Sigmoid colon (tissue), 7 donors: ENCODE measurements at places on chromosomes 3 and 15. TPM values are rescaled to one million over a fixed set of nuclear protein-coding genes. Genes with fewer than 3 reads are reported as not detected.
A peak's percentile ranks its signal among the peaks of the same experiment; 100 is the strongest.

- no peaks in the 10 kb centered on the region for H3K4me1 ChIP-seq
- no peaks in the 10 kb centered on the region for H3K27me3 ChIP-seq
- DNase-seq: no peak
- no peak overlapping the region for H3K4me3 ChIP-seq
These were observed 13.6 kb downstream of the WNT7A start for GRCh38 chr3:13866041-13866965.

DNA sequence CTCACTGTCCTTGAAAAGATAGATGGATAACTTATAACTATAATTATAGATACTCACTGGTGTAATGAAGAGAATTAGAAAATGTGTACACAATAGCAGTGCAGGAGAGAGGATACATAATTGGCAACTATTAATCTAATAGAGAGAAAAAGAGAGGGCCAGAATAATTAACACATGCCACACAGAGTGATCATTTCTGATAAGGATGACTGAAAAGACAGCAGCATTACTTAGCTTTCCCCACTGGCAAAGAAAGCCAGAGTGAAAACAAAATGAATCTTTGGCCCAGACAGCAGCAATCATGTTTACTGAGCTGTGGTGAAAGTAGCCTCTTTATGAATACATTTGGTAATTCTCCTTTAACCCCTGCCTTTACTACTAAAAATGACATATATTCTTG, 493.3 kb upstream of the ROBO1 start:
- no peak overlapping the region for H3K27ac ChIP-seq
- H3K36me3 ChIP-seq: no peaks in the 10 kb centered on the region
- H3K27me3 ChIP-seq: no peaks in the 10 kb centered on the region
- DNase-seq: no peak
- no peak overlapping the region for H3K4me3 ChIP-seq

DNA sequence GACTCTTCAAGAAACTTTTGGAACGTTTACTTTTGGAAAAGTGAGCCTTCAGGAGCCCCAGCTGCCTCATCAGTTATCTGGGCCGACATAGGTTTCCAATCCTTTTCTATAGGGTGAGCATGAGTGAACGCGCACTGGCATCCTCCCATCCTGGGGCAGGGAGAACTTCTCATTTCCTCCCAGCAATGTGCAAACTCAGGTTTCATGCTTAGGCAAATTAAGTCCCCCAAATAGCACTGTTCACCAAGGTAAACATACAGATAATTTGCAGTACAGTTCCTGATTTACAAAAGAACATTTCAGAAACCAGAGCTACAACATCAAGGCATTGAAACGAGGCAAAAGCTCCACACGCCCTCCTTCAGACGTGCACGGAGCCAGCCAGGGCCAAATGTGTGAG, 333.5 kb upstream of the NR2E3 start:
- H3K4me3 ChIP-seq: no peak overlapping the region
- H3K4me1 ChIP-seq: no peaks in the 10 kb centered on the region
- H3K27me3 ChIP-seq: no peaks in the 10 kb centered on the region
- no peak overlapping the region for H3K27ac ChIP-seq

DNA sequence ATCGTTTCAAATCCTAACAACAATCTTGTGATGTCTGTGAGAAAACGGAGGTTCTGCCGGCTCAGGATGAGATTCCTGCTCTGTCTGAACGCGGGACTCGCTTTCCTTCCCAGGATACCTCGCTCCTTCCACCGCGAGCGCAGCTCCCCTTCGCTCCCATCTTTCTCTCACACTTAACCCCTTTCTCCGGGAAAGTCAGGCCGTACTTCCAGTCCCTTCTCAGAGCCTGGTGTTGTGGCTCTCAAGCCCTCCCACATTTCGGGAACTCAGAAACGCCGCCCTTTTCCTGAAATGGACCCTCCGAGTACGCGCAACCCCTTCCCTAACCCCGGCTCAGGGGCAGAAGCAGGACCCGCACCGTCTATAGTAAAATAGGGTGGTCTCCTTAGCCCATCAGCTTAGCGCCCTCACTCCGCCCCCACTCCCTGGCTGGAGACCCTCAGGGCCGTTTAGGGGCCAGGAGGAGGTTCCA, 378 bp upstream of the FEM1B start:
- no peaks in the 10 kb centered on the region for H3K36me3 ChIP-seq
- H3K27me3 ChIP-seq: no peaks in the 10 kb centered on the region
- H3K4me1 ChIP-seq: no peaks in the 10 kb centered on the region
- H3K4me3 ChIP-seq: peak overlapping the region; percentile 76
- DNase-seq: peak; percentile 78
- H3K27ac ChIP-seq: peak overlapping the region; percentile 98

- H3K4me1 ChIP-seq: peaks cover 25% of the 10 kb centered on the region
- DNase-seq: no peak
- no peaks in the 10 kb centered on the region for H3K27me3 ChIP-seq
- no peak overlapping the region for H3K27ac ChIP-seq
- H3K36me3 ChIP-seq: no peaks in the 10 kb centered on the region
These were observed 21.3 kb upstream of the GATM start for GRCh38 chr15:45399381-45400212.

DNA sequence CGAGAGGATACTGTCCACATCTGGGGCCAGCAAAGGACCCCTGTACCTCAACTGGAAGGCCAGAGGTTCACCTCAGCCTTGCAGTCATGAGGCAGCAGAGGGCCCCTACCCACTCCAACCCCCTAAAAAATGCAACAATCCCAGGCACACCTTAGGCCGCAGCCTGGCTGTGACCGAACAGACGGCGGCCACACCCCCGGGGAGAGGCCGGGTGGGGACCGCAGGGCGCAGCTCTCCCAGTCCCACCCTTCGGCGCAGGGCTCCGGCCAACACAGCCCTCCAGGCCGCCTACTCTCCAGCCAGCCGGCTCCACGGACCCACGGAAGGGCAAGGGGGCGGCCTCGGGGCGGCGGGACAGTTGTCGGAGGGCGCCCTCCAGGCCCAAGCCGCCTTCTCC, 457 bp upstream of the DNAJA4 start:
- no peaks in the 10 kb centered on the region for H3K36me3 ChIP-seq
- DNase-seq: no peak
- H3K4me1 ChIP-seq: peaks cover 46% of the 10 kb centered on the region
- peak overlapping the region; percentile 33 for H3K4me3 ChIP-seq

- DNase-seq: no peak
- no peak overlapping the region for H3K27ac ChIP-seq
- H3K4me1 ChIP-seq: no peaks in the 10 kb centered on the region
- H3K36me3 ChIP-seq: no peaks in the 10 kb centered on the region
- no peaks in the 10 kb centered on the region for H3K27me3 ChIP-seq
These were observed 12.7 kb upstream of the LXN start for GRCh38 chr3:158685159-158685558.

GRCh38 chr3:170419557-170420087, 954 bp downstream of the CLDN11 start:
- H3K36me3 ChIP-seq: no peaks in the 10 kb centered on the region
- H3K4me1 ChIP-seq: peaks cover 20% of the 10 kb centered on the region
- peak overlapping the region; percentile 41 for H3K27ac ChIP-seq
- peak overlapping the region; percentile 52 for H3K4me3 ChIP-seq

DNA sequence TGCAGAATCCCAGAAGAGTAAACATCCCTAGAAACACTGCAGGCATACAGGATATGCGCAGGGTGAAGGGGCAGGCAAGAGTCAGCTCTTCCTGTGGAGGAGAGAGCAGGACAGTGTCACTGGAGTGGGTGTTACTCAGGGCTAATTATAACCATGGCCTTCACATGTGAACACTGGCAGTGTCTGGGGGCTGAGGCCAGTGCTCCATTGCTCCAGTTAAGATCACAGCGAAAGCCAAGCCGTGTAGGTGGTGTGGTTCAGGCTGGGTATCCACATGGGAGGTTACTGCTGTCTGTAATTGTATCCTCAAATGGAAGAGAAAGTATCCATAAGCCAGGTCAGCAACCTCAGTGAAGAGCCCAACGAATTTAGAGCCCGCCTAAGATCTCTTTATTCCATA, 84.6 kb downstream of the MESD start:
- no peak overlapping the region for H3K27ac ChIP-seq
- H3K36me3 ChIP-seq: no peaks in the 10 kb centered on the region
- H3K4me1 ChIP-seq: no peaks in the 10 kb centered on the region
- no peak for DNase-seq
- no peaks in the 10 kb centered on the region for H3K27me3 ChIP-seq

- no peaks in the 10 kb centered on the region for H3K4me1 ChIP-seq
- H3K27me3 ChIP-seq: no peaks in the 10 kb centered on the region
- H3K4me3 ChIP-seq: no peak overlapping the region
- H3K27ac ChIP-seq: no peak overlapping the region
- DNase-seq: no peak
These were observed 3.4 kb upstream of the ZBED2 start for GRCh38 chr3:111598552-111598951.

DNA sequence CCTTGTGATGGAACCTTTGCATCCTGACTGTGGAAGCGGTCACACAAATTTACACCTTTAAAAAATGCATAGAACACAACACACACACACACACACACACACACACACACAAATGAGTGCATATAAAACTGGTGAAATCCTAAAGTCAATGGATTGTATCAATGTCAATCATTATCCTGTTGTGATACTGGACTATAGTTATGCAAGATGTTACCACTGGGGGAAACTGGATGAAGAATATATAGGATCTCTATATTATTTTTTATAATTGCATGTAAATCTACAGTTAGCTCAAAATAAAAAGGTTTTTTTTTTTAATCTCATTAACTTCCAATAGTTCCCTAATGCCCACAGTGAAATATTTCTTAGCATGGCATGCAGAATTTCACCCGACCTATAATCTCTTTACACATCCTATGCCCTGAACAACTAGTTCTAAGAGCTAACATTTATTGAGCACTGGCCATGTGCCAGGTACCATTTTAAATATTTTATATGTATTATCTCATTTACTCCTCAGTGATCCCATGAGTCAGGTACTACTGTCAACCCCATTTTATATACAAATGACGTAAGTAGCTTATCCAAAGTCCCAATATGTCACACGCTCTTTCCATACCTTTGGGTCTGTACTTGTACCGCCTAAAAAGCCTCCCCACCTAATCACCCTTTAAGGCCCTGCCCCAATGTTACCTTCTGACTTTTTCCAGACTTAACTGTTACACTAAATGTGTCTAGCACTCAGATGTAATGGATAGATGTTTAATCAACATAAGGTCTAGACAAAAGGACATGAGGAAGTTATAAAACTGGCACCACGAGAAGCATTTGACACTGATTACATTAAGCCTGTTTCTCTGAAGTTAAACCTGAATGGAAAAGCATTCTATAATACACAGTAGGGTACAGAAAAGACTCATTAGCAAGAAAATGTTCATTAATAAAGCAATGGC, 5.5 kb downstream of the ABCC5 start:
- no peaks in the 10 kb centered on the region for H3K4me1 ChIP-seq
- no peak overlapping the region for H3K4me3 ChIP-seq
- no peak for DNase-seq
- peaks cover 6% of the 10 kb centered on the region for H3K36me3 ChIP-seq
- H3K27ac ChIP-seq: no peak overlapping the region

- no peak overlapping the region for H3K4me3 ChIP-seq
- DNase-seq: no peak
- H3K27ac ChIP-seq: no peak overlapping the region
- H3K36me3 ChIP-seq: no peaks in the 10 kb centered on the region
These were observed 418.8 kb downstream of the OTOL1 start for GRCh38 chr3:161915418-161915750.

DNA sequence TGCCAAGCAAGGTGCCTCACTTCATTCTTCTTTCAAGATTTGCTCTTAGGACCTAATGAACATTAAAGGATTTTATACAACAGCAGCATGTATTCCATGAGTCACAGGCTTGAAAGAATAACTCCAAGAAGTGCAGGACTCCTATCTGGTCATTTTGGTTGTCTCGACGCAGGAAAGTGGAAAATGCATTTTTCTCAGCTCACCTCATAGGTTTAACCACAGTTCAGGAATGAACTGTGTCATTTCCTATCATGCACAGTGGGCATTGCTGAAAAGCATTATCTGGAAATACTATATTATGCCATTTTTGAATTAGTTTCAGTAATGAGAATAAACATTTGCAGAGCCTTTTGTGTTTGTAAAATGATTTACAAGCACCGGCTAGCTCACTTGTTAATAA, 98.7 kb upstream of the BFSP2 start:
- no peaks in the 10 kb centered on the region for H3K36me3 ChIP-seq
- peaks cover 8% of the 10 kb centered on the region for H3K4me1 ChIP-seq
- H3K27ac ChIP-seq: no peak overlapping the region
- DNase-seq: no peak

GRCh38 chr15:56128081-56128480, 115.6 kb downstream of the RFX7 start:
- no peaks in the 10 kb centered on the region for H3K27me3 ChIP-seq
- no peak for DNase-seq

- H3K36me3 ChIP-seq: no peaks in the 10 kb centered on the region
- no peak for DNase-seq
- peak overlapping the region; percentile 65 for H3K27ac ChIP-seq
- no peaks in the 10 kb centered on the region for H3K27me3 ChIP-seq
- H3K4me3 ChIP-seq: no peak overlapping the region
- no peaks in the 10 kb centered on the region for H3K4me1 ChIP-seq
These were observed 12.1 kb downstream of the OSBPL10 start for GRCh38 chr3:31968927-31969418.

DNA sequence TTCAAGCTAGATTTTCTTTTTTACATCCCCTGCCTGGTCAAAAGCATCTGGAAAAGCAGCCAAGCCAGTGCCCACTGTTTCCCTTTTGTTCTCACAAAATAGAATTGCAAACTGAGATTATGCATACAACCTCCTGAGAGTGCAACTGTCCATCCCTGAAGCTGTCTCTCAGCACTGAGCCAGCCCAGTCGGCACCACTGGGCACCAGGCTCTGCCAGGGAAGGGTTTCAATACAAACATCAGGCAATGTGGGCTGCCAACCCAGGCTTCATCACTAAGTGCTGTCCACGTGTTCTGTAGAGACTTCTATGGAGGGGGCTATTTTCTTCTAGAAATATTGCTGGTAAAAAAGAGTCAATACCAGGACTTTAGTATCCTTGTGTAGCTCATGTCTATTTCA, 356.3 kb upstream of the TBL1XR1 start:
- no peaks in the 10 kb centered on the region for H3K36me3 ChIP-seq
- H3K27me3 ChIP-seq: no peaks in the 10 kb centered on the region
- H3K4me1 ChIP-seq: peaks cover 6% of the 10 kb centered on the region
- DNase-seq: no peak
- H3K27ac ChIP-seq: peak overlapping the region; percentile 42

The PRR20G gene
- total RNA-seq: not detected

The SCAPER gene
- total RNA-seq: 22.5 TPM

The KCNAB1 gene
- 4.3 TPM for total RNA-seq

The NR1I2 gene
- total RNA-seq: 1.1 TPM

The CYP1A2 gene
- total RNA-seq: not detected

The CEP152 gene
- total RNA-seq: 5.1 TPM

The GASK1A gene
- total RNA-seq: 32.7 TPM

The ABHD17C gene
- 2.9 TPM for total RNA-seq

The SPATA12 gene
- not detected for total RNA-seq

The COL8A1 gene
- 16.0 TPM for total RNA-seq

The HTD2 gene
- total RNA-seq: 20.8 TPM

The CLDN18 gene
- total RNA-seq: not detected

The KLHL18 gene
- 12.7 TPM for total RNA-seq
